ENCODE measurements at places on chromosomes 4 and X. TPM values are rescaled to one million over a fixed set of nuclear protein-coding genes. Genes with fewer than 3 reads are reported as not detected.

The ZC4H2 gene
- 1.9 TPM for total RNA-seq

The COL4A5 gene
- total RNA-seq = 10.3 TPM

The FMR1NB gene
- not detected for total RNA-seq

The TLR3 gene
- total RNA-seq = 0.44 TPM

The ENPEP gene
- 0.06 TPM for total RNA-seq

The CTAG1A gene
- total RNA-seq = not detected

The TNIP3 gene
- 0.19 TPM for total RNA-seq

The ZNF732 gene
- not detected for total RNA-seq

The SLC2A9 gene
- 0.38 TPM for total RNA-seq

The EXOC1L gene
- not detected for total RNA-seq

The LNX1 gene
- total RNA-seq = 0.06 TPM

The UGDH gene
- total RNA-seq = 157 TPM

The UBA1 gene
- 176 TPM for total RNA-seq

The STAP1 gene
- not detected for total RNA-seq

The CNKSR2 gene
- total RNA-seq = 1.6 TPM

The HSD17B13 gene
- total RNA-seq = 0.03 TPM

The ARAF gene
- total RNA-seq = 55.0 TPM

The MGARP gene
- total RNA-seq = 0.79 TPM

The USP27X gene
- total RNA-seq = 4.4 TPM

The CXCL5 gene
- 31.0 TPM for total RNA-seq

The POF1B gene
- 2.0 TPM for total RNA-seq

The CFI gene
- 0.86 TPM for total RNA-seq

The DCX gene
- total RNA-seq = not detected

The ARHGEF38 gene
- not detected for total RNA-seq

The FAM47A gene
- not detected for total RNA-seq

The WDR17 gene
- total RNA-seq = 1.3 TPM

The TSPAN5 gene
- total RNA-seq = 11.9 TPM

The BBS12 gene
- 2.6 TPM for total RNA-seq

The HDX gene
- total RNA-seq = 2.2 TPM

The PRR32 gene
- total RNA-seq = not detected

The C4orf36 gene
- total RNA-seq = 1.6 TPM

The CT45A2 gene
- total RNA-seq = not detected

The JAKMIP1 gene
- total RNA-seq = not detected

The TXK gene
- 0.16 TPM for total RNA-seq

The HEPH gene
- not detected for total RNA-seq

The EXOC1 gene
- total RNA-seq = 13.2 TPM

The SHROOM2 gene
- 0.97 TPM for total RNA-seq

The FABP2 gene
- total RNA-seq = not detected

The BMX gene
- total RNA-seq = not detected

The EFNB1 gene
- total RNA-seq = 10.4 TPM

The CPE gene
- total RNA-seq = 2.3 TPM

The EFHC2 gene
- total RNA-seq = 0.24 TPM

The CCDC158 gene
- total RNA-seq = not detected

The SCML2 gene
- 9.8 TPM for total RNA-seq

All from A549 treated with AZD2906 at 1 μM for 4 hours (cell line).